ENCODE measurements at places on chromosomes 4 and X.

GRCh38 chrX:118356154-118356701 lies 10.3 kb downstream of the WDR44 start:
- DNase-seq, result no peak

DNA sequence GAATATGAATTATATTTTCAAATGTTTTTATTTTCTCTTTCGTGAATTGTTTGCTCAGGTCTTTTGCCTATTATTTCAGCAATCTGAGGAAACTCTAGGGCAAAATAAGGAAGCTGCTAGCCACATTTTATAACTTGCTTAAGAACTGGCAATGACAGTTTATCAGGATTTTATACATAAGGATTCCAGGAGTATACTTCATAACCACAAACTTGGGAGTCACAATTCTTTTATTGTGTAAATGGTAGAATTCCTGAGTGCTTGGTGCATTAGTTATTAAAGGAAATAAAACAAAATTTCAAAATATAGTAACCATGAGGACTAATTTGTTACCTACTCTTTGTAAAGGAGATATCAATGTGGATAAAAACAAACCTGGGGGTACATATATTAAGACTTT lies 54.4 kb downstream of the PALLD start:
- DNase-seq, result no peak

DNA sequence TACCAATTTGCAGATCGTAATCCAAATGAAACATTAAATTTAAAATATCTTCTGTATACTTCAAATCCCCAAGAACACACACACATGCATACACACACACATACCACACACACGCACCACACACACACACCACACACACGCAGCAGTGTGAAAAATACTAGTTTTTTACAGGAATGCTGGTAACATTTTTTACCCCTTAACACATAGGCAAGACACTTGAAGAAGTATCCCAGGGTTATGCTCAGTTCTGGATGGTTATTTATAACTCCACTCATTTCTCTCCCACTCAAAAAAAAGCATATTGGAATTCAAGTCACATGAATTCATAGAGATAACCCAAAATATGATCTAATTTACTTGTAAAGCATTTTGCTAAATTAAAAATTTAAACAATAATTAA lies 325.5 kb upstream of the SLC7A11 start:
- no peak for DNase-seq

GRCh38 chrX:15680401-15680800 lies 15.8 kb upstream of the CLTRN start:
- no peak for DNase-seq

DNA sequence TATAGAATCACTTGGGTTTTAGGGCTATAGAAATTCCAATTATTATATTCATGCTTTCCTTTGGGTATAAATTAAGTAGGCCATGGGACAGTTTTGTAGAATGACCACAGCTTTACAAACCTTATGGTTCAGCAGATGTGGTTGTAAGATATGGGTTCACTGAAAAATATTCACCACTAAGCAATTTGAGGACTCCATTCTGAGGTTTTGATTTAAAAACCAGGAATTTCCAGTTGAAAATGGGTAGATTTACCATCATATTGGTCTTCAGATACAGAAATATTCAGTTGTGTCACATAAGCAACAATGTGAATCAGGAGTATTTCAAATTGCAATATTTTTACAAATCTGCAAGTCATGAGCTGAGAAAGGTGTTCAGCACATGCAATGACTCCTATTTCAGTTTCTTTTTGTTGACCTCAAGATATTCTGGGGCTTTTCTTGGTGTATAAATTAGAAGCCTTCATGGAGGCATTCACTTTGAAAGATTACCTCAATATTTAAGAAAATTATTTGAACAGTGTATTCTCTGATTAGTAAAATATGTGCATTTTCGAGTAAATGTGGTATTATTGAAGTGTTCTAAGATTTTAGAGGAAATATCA lies 218.4 kb upstream of the HCCS start:
- DNase-seq, result no peak

- DNase-seq, result no peak
Observed at GRCh38 chr4:115361781-115362180, 248.4 kb upstream of the NDST4 start.

DNA sequence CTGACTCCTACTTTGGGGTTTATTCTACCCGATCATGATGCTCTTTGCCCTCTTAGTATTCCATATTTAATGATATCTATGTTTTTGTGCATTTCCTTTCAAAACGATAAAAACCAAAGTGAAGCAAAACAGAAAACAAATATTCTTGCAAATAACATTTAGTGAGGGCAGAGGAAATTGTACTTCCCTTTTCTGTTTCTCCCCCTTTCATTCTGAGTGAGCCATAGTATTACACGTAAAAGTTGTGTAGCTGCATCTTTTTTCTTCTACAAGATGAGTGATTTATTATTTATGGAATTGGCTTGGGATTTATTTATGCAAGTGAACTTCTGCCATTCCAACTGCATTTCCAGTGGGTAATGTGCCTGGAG lies 109.9 kb downstream of the AFF2 start:
- no peak for DNase-seq

DNA sequence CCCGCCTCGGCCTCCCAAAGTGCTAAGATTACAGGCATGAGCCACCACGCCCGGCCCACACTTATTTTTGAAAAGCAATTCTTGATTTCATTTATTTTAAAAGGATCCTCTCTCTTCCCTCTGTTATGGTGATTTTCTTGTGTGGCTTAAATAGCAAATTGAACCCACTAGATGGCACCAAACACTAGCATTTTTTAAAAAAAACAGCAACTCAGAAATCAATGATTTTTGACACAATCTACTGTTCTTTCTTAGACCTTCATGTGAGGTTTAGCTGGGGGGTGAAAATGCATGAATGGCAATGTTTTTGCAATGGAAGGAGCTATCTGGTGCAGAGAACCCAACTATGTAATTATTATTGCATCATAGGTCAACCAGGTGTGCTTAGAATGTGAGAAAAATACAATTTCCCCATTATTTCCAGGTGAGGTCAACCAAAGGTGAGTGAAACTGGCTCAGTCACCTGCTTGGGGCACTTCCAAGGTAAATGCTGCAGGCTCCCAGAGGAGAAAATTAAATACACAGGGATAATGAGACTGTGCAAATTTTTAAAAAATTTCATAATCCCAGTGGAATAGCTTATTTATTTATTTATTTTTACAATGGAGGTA lies 226.7 kb upstream of the PRKX start:
- DNase-seq, result no peak

DNA sequence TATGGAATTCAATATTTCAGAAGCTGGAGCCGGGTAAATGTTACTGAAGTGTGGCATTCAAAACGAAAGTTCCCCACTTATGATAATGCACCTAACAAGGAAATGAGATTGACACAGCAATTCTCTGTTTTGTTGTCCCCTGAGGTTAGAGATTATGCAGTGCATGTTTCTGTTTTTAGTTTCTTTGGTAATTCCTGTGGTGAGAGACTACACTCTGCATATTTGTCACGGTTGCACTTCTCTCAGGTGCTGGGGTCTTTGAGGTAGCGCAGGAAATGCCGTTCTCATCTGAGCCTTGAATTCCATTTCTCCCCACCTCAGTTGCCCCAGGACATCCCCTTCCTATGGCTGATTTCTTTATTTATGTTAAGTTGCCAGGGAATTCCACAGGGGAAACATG lies 15.3 kb upstream of the BEND4 start:
- no peak for DNase-seq

DNA sequence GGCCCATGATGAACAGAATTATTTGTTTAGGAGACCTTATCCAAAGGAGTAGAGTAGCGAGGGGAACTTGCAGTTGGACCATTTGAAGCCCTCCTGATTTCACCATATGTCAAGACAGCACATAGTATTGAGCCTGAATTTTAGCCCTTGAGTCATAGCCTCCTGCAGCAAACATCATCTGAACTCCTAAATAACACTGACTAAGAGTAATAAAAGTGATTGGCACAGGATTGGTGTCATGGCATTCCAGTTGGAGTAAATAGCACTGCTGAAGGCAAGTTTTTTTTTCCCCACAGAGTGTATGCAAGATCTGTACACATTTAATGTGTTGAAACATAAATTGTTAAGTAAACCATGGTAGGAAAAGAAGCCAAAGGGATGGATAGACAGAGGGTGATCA lies 89.0 kb downstream of the COMMD8 start:
- DNase-seq, result no peak

DNA sequence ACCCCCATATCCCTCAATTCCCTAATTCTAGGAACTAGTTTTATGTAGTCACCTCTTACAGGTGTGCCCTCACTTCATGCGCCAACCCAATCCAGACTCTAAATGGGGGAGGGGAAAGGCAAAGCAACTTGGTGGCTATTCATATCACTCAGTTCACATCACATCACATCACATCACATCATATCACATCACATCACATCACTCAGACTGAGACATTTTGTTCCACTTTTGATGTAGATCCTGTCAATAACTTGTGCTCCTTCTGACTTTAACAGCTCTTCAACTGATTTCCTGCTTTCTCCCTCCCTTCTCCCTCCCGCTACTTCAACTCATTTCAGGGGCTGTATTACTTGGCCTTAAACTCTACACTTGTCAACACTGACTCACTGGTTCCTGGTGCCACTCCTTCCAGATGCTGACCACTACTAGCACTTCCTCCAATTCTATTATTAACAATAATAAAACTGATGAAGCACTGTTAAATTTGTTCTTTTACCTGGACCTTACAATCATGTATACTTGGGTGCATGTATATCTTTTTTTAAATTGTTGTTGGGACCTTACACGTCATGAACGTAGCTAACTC lies 29.1 kb upstream of the PLS3 start:
- no peak for DNase-seq

- DNase-seq, result no peak
Observed at GRCh38 chr4:71445811-71446210, 107.0 kb downstream of the SLC4A4 start.

DNA sequence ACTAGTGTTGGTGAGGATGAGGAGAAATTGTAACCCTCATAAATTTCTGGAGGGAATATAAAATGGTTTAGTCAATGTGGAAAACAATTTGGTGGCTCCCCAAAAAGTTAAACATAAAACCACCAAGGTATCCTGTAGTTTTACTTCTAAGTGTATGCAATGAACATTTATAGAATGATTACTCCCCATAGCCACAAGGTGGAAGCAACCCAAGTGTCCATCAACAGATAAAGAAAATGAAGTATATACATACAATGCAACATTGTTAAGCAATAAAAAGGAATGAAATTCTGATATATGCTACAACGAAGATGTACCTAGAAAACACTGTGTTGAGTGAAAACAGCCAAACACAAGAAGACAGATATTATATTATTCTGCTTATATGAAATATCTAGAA lies 569.1 kb upstream of the GRID2 start:
- no peak for DNase-seq

- DNase-seq, result no peak
Observed at GRCh38 chr4:99965674-99966350, 15.7 kb upstream of the H2AZ1 start.

- no peak for DNase-seq
Observed at GRCh38 chrX:112164420-112164819, 81.8 kb upstream of the TRPC5 start.

DNA sequence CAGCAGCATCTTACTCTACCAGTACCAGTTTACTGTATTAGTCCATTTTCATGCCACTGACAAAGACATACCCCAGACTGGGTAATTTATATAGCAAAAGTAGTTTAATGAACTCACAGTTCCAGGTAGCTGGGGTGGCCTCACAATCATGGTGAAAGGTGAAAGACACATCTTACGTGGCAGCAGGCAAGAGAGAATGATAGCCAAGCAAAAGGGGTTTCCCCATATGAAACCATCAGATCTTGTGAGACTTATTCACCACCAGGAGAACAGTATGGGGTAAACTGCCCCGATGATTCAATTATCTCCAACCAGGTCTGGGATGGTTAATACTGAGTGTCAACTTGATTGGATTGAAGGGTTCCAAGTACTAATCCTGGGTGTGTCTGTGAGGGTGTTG lies 69.3 kb downstream of the YIPF6 start:
- no peak for DNase-seq

GRCh38 chrX:153684467-153685155 lies 3.1 kb upstream of the SLC6A8 start:
- no peak for DNase-seq

DNA sequence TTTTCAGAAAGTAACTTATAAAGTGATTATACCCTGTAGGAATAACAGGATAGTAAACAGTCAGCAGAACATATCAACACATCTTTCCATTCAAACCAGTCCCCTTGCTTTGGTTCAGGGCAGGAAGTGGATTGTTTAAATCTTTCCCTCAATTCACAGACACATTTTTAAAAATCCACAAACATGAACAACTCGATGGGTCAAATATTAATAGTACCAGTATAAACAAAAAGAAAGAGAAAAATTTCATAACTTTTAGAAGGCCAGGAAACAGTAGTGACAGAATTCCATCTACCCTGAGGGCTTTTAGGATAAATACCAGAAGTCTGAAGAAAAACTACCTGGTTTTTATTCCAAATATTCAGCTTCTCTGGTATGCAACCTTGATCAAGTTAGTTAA lies 1072.8 kb upstream of the PABPC4L start:
- no peak for DNase-seq

DNA sequence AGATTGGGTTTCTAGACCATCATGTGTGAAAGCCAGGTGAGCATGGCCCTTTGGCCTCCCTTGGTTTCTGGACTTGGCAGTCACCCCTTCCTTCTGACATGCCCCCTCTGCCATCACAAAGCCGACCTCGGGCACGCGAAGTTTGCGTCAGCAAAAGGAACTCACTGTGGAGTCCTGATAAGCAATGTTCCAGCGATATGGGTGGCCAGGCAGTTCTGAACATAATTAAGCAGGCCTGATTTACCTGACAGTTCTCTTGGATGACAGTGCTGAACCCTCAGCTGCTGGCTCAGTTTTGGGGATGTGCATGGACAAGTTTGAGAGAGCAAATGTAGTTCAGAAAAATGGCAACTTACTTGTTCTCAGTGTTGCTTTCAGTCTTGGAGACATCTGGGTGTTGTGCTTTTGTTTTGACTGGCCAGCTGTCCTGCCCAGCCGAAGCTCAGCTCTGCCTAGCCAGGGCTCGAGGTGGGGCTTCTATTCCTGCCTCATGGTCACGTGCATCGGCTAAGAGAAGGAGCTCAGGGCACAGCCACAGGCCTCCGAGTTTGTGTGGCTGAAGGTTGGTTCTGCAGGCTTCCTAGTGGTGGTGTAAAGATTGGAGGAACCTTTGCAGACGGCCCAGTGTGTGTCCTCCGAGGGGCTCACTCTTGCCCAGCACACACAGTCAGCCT lies 78.3 kb downstream of the CLDN34 start:
- no peak for DNase-seq

GRCh38 chrX:10404436-10404835 lies 215.9 kb downstream of the MID1 start:
- no peak for DNase-seq

- no peak for DNase-seq
Observed at GRCh38 chr4:167339781-167340180, 105.5 kb upstream of the SPOCK3 start.

GRCh38 chr4:163772238-163772637 lies 277.7 kb downstream of the TMA16 start:
- DNase-seq, result no peak

DNA sequence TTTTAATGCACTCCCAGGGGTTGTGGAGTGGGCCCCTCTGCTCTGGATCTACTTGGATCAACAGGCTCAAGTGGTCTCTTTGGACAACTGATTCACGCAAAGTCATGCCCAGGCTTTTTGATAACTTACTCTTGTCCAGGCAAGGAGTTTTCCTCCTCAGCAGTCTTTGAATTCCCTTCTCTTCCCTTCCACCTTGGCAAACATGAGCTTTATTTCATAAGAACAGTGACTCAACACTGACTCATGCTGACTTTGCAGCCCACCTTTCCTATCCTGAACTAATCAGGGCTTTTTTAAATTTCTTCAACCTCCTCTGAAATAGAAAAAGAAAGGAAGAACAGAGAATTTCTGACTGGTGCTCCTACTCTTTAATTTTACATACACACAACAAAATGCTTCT lies 132.1 kb upstream of the LDB2 start:
- no peak for DNase-seq
